ENCODE measurements at places on chromosomes 3 and 15.

GRCh38 chr3:42216931-42217333 lies 49.1 kb downstream of the CCK start:
- no peak for DNase-seq

GRCh38 chr3:56612146-56612545 lies 55.2 kb downstream of the CCDC66 start:
- no peak for DNase-seq

GRCh38 chr15:75532413-75533250 lies 46.5 kb downstream of the PTPN9 start:
- peak; percentile 67 for DNase-seq

DNA sequence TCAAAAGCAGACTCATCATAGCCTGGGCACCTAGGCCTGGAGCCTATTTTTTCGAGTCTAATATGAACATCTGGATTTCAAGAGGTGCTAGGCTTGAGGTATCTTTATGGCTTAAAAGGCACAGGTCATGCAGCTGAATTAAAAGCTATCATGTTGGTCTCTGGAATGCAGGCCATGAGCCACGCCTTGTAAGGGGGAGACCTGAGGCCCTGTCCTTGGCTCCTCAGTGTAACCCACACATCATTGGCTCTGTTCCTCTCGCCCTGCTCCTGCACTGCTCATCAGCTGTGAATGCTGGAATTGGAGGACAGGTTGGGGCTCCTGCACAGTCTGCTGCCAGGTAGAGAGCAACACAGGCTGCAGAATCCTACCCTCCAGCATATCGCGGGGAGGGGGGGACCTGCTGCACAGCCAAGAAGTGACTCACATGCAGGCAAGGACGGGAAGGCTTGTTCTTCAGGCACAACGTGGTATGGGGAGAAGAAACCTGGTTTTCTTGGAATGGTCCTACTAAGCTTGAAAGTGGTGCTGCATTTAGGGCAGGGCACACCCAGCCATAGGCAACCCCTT lies 146.0 kb downstream of the CHST2 start:
- no peak for DNase-seq

GRCh38 chr3:122793568-122794416 lies at the start of gene HSPBAP1:
Gene HSPBAP1 (minus strand): TSS chr3:122793831. CDS start chr3:122793680, 151 bp downstream.
- DNase-seq = peak; percentile 94

- no peak for DNase-seq
These were observed 26.6 kb downstream of the RNU5B-1 start for GRCh38 chr15:65330934-65331645.

DNA sequence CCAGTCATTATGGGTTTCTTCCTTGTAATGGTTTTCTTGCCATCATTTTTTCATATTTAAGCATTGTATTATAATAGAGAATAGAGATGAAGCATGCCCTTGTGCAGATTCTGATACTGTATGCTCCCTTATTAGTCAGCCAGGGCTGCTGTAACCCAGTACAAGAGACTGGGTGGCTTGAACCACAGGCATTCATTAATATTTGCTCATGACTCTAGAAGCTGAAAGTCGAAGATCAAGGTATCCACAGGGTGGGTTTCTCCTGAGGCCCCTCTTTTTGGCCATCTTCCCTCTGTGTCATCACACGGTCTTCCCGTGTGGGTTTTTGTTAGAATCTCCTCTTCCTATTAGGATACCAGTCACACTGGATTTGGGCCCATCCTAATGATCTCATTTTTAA lies 74.5 kb downstream of the FOXP1 start:
- DNase-seq = no peak

DNA sequence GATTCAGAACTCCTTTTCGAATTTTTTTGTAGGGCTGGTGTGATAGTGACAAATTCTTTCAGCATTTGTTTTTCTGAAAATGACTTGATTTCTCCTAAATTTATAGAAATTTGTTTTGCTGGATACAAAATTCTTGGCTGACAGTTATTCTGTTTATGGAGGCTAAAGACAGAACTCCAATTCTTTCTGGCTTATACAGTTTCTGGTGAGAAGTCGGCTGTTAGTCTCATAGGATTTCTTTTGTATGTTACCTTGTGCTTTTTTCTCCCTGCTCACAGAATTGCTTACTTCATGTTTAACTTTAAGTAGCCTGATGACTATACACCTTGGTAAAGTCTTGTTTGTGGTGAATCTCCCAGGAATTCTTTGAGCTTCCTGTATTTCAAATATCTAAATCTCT lies 1264.6 kb downstream of the NSUN3 start:
- no peak for DNase-seq
